ENCODE measurements at places on chromosomes 16 and 17. TPM values are rescaled to one million over a fixed set of nuclear protein-coding genes. Genes with fewer than 3 reads are reported as not detected.

DNA sequence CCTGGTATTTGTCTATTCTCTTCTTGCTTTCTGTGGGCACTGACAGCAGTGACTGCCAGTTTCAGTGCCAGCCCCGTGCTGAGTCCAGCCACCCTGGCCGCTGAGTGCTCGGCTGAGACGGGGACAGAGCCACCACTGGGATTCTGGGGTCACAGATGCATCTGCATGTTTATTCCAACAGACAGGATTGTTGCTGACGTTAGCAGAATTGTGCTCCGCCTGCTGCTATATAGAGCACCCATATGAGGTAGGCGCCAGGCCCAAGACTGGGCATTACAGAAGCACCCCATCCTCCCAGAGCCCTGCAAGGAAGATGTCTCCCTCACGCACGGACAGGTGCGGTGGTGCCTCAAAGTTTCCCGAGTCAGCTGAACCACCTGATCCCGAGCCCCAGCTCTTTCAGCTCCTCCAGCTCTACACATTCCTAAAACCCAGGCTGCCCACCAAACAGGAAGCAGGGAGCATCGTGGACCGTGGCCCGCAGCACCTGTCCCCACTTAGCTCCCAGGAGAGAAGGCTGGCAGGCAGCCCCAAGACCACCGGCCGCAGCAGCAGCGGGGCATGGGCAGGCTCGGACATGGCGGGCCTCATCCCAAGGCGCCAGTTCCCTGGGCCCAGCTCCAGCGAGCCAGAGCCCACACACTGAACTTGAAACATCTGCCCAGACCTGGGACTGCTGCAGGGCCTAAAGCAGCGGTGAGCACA, 44.9 kb upstream of the RASD1 start:
- H3K27me3 ChIP-seq, result no peaks in the 10 kb centered on the region
- no peak overlapping the region for H3K27ac ChIP-seq
- no peaks in the 10 kb centered on the region for H3K36me3 ChIP-seq
- no peak overlapping the region for H3K4me3 ChIP-seq
- no peaks in the 10 kb centered on the region for H3K4me1 ChIP-seq

- DNase-seq, result no peak
- H3K27me3 ChIP-seq, result no peaks in the 10 kb centered on the region
- no peak overlapping the region for H3K27ac ChIP-seq
- H3K4me3 ChIP-seq, result no peak overlapping the region
Measured at GRCh38 chr17:48791128-48792032, 25.6 kb downstream of the TTLL6 start.

Gene BEAN1
- not detected for total RNA-seq

Gene LGALS9
- 34.3 TPM for total RNA-seq

Gene CMTM4
- total RNA-seq, result 20.1 TPM

DNA sequence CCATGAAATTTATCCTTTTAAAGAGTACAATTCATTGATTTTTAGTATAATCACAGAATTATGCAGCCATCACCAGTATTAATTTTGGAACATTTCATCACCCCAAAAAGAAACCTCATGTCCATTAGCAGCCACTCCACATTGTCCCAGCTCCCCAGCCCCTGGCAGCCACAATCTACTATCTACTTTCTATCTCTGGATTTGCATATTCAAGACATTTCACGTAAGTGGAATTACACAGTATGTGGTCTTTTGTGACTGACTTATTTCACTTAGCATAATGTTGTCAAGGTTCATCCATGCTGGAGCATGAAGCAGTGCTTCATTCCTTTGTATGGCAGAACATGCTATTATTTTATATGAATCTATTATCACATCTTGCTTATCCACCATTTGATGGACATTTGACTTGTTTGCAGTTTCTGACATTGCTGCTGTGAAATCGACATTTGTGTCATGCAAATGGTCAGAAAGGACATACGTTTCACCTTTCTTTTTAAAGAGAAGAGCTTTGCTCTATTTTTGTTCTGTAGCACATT, 10.7 kb downstream of the METTL9 start:
- peaks cover 8% of the 10 kb centered on the region for H3K4me1 ChIP-seq
- no peaks in the 10 kb centered on the region for H3K27me3 ChIP-seq
- no peak overlapping the region for H3K27ac ChIP-seq
- no peaks in the 10 kb centered on the region for H3K36me3 ChIP-seq
- DNase-seq, result no peak

GRCh38 chr16:76222087-76222486, 55.1 kb upstream of the CNTNAP4 start:
- no peaks in the 10 kb centered on the region for H3K27me3 ChIP-seq
- H3K27ac ChIP-seq, result no peak overlapping the region
- H3K4me3 ChIP-seq, result no peak overlapping the region
- no peaks in the 10 kb centered on the region for H3K4me1 ChIP-seq
- no peaks in the 10 kb centered on the region for H3K36me3 ChIP-seq

DNA sequence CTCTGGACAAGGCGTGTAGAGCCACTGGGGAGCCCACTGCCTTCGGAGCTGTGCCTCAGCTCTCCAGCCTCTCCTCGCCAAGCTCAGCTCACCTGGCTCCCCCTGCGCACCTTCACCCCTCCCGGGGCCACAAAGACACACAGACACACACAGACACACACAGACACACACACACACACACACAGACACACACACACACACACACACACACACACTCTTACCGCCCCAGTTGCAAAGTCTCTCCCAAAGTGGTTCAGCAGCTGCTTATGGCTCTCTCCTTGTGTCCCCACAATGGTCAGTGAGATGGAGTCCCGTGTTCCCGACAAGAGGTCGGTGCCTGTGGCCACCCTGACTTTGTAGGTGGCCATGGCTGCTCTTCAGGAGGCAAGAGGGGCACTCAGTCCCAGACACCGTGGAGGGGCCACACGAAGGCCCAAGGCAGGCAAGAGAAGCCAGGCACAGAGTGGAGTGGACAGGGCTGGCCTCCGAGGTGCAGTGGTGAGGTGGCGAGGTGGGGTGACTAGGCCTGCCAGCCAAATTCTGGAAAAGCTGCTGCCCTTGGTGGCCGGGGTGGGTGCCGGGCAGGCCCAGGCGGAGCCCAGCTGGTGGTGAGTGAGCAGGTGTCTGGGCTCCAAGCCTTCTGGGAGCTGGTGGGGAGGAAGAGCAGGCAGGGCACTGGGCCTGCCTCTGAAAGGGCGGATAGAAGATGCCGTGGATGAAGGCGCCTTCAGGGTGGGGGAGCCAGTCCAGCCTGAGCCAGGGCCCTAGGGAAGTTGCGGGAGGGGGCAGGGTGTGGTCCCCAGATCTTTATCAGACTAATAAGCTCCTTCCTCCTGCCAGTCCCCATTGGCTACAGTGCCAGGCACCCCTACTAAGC, at the start of gene ALOX12B:
TSS of gene ALOX12B (minus strand) at position 642 of the 877 bp plus-strand sequence. CDS start at position 368, 274 bp downstream.
- H3K4me1 ChIP-seq, result no peaks in the 10 kb centered on the region
- no peak within 1 kb of the TSS for H3K27ac ChIP-seq
- no peaks in the 10 kb centered on the region for H3K36me3 ChIP-seq
- no peaks in the 10 kb centered on the region for H3K27me3 ChIP-seq
- no peak within 1 kb of the TSS for H3K4me3 ChIP-seq

DNA sequence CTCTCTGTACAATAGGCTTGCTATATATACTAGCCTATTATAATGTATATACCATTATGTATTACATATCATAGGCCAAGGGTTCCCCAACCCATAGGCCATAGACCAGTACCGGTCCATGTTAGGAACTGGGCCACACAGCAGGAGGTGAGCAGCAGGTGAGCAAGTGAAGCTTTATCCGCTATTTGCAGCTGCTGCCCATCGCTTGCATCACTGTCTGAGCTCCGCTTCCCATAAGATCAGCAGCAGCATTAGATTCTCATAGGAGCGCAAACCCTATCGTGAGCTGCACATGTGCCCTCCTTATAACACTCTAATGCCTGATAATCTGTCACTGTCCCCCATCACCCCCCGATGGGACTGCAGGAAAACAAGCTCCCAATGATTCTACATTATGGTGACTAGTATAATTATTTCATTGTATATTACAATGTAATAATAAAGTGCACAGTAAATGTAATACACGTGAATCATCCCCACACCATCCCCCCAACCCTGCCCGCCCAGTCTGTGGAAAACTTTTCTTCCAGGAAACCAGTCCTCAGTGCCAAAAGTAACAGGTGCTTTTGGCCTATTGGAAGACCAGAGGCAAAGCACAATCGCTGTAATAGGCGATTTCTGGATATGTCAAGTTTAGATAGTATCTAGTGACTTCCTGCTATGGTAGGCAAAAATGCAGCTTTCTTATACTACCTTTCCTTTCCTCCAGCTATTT, 84.1 kb downstream of the MYH11 start:
- H3K27me3 ChIP-seq, result no peaks in the 10 kb centered on the region
- peaks cover 18% of the 10 kb centered on the region for H3K4me1 ChIP-seq
- no peak overlapping the region for H3K4me3 ChIP-seq
- H3K36me3 ChIP-seq, result peaks cover 58% of the 10 kb centered on the region
